Urinary bladder (tissue), 4 donors: ENCODE measurements at places on chromosomes 1 and 21. TPM values are rescaled to one million over a fixed set of nuclear protein-coding genes. Genes with fewer than 3 reads are reported as not detected.

DNA sequence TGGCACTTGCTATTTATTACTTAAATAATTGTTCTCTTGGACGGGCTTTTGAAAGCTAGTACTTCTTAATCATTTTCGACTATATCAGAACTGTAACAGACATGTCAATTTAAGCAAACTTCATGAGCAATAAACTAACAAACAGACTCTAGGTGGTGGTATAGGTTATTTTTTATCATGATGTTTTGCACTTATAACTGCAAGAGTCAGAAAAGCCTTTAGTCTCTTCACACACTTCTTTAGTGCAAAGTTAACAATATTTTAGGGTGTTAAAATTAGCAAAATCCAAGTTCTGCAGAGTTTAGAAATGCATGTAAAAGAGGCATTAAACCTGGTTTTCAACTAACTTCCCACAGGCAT, 2.2 kb downstream of the NRIP1 start:
- DNase-seq, result no peak

The HPDL gene
- polyA plus RNA-seq, result 1.0 TPM

GRCh38 chr1:176174108-176174507, 33.0 kb downstream of the COP1 start:
- DNase-seq, result no peak

The BTBD19 gene
- polyA plus RNA-seq, result 4.3 TPM

DNA sequence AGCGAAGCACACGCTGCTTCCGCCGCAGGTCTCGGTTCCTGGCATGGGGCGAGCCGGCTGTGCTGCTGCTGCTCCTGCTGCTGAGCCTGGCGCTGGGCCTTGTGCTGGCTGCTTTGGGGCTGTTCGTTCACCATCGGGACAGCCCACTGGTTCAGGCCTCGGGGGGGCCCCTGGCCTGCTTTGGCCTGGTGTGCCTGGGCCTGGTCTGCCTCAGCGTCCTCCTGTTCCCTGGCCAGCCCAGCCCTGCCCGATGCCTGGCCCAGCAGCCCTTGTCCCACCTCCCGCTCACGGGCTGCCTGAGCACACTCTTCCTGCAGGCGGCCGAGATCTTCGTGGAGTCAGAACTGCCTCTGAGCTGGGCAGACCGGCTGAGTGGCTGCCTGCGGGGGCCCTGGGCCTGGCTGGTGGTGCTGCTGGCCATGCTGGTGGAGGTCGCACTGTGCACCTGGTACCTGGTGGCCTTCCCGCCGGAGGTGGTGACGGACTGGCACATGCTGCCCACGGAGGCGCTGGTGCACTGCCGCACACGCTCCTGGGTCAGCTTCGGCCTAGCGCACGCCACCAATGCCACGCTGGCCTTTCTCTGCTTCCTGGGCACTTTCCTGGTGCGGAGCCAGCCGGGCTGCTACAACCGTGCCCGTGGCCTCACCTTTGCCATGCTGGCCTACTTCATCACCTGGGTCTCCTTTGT, 2.6 kb downstream of the TAS1R3 start:
- no peak for DNase-seq

- no peak for DNase-seq
Observed at GRCh38 chr1:27428316-27429028, 36.0 kb downstream of the GPR3 start.

DNA sequence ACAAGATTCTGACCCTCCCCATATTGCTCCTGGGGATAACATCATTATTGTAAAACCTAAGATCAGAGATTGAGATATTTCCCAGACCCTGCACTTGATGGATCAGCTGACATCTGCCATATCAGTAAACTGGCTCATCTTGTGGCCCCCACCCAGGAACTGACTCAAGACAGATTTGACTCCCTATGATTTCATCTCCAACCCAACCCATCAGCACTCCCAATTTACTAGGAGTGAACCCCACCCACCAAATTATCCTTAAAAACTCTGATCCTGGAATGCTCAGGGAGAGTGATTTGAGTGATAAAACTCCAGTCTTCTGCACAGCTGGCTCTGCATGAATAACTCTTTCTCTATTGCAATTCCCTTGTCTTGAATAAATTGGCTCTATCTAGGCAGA, 6.1 kb upstream of the CLCC1 start:
- no peak for DNase-seq

The MLLT11 gene
- 4.9 TPM for polyA plus RNA-seq
